Naive thymus-derived CD8-positive, alpha-beta T cell (primary cell): ENCODE measurements at places on chromosomes 11 and 22. TPM values are rescaled to one million over a fixed set of nuclear protein-coding genes. Genes with fewer than 3 reads are reported as not detected.

GRCh38 chr22:41078931-41079330 lies 13.5 kb upstream of the EP300 start:
- DNase-seq, result no peak

Gene KRTAP5-2
- not detected for total RNA-seq

DNA sequence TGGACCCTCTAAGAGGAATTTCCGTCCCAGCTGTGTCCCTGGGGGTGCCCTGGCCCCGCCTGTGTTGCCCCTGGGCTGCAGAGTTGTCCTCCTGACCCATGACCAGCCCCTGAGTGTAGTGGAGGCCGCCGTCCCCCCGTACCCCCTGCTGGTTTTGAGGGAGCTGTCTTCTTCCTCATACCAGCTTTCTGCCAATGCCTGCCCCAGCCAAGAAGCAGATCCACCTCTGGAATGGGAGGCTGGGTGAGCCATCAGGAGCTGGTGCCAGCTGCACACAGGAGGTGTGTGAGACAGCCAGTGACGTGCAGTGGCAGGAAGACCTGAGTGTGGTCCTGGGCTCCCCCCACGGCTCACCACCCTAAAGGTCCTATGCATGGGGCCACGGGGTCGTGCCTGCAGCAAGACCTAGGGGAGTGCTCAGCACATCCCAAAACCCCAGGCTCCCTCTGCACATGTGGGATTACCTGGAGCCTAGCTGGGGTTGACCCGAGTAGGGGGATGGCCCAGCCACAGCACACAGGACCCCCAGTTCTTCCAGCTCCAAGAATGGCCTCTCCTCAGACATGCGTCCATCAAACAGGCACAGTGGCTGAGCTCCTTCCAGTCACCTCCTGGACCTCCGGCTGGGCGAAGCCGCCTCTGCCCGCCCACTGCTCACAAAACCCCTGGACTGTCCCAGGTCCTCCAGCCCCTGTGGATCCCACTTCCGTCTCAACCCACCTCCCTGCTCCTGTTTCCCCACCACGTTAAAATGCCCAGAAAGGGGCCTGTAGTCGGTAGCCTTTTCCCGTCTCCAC lies 647.6 kb downstream of the BRD1 start:
- DNase-seq, result no peak

DNA sequence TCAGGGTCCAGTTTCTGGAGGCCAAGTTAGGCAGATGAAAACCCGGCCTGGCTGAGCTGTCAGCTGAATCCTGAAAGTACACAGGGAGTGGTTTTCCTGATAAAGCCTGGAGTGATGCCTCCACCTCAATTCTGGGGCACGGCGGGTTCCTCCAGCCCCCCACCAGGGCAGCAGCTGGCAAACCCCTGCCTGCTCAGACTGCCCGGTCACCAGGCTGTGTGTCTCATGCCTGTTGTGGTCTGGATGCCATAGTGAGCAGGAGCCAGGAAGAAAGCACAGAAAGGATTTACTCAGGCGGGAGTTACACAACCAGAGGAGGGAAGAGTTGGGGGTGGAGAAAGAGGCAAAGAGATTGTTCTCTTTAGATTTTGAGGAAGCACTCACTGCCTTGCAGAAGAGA lies 119.9 kb upstream of the RASSF10 start:
- no peak for DNase-seq

Gene EIF3L
- total RNA-seq, result 544 TPM

DNA sequence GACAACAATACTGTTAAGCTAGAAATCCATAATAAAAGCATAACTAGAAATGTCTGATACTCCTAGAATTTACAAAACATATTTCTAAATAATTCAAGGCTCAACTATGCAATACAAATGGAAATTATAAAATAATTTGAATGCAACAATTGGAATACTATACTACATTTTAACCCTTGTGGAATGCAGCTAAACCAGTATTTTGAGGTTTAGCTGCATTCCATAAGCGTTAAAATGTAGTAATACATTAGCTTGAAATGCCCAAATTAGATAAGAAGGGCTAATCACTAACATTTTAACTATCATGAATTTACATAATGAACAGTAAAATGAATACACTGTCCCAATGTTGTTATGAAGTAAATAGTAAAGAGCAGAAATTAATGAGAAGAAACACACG lies 617.2 kb upstream of the CHORDC1 start:
- no peak for DNase-seq

- no peak for DNase-seq
Observed at GRCh38 chr22:38715176-38715764, 9.5 kb downstream of the GTPBP1 start.

Gene APOL6
- total RNA-seq, result 40.5 TPM

GRCh38 chr22:23002612-23003180 lies 67.6 kb upstream of the GNAZ start:
- no peak for DNase-seq

DNA sequence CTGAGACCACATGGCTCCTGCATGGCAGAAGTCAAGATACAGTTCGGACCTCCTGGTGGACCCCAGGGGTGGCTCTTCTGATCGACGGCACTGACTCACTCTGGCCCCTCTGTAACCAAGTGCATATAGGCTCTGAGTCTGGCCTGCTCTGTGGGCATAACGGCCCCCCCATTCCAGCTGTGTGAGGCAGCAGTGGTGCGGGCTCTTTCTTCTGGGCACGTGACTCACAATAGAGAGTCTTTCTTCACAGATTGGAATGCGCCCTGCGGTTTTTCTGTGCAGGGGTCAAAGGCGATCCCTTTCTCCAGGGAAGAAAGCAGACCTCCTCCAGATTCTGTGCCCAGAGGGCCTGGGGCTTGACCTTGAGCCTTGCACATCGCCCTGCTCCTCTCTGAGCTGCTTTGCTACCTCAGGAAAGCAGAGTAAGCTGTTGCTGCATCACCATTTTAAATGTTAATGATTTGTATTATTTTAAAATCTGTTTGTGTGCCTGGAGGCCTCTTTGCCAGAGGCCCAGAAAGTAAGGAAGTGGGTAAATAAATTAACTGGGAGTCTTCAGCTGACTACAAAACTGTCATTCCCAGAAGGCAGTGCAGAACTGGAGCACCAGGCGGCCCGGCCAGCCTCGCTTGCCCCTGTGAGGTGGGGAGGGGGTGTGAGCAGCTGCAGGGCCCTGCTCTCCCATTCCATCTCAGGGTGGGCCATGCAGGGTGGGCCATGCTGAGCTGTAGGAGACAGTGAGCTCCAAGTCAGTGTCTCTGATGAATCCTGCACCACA lies 199.0 kb downstream of the GRIK4 start:
- DNase-seq, result no peak

- no peak for DNase-seq
Observed at GRCh38 chr22:37971475-37972434, 12.6 kb downstream of the SOX10 start.

GRCh38 chr11:7057641-7058040 lies 31.2 kb upstream of the RBMXL2 start:
- DNase-seq, result no peak

- DNase-seq, result no peak
Observed at GRCh38 chr11:15849257-15849656, 507.1 kb downstream of the SOX6 start.

Gene OR8D4
- not detected for total RNA-seq

DNA sequence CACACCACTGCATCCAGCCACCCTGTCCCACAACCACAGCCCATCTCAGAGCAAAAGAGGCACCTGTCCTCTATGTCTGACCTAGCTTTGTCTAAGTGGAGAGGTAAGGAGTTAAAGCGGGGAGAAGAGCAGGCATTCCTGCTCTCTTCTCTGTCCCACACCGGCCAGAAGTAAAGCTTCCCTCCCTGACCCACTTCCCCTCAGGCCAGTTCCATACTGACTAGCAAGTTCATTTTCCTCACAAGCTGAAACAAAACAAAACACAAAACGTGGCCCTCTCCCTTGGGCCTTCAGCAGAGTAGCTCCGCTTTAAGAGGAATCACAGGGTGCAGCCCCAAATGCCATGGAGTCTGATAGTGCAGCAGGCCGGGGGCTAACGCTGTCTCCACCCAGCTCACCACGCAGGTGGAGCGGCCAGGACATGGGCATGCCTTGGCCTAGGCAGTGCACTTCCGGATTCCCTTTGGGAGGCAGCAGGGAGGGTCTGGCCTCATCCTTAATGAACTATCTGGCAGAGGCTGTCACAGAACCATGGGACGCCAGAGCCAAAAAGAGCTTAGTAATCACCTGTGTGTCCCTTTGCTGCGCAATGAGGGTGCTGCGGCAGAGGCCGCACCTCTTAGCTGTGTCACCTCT lies 34.0 kb downstream of the FLI1 start:
- no peak for DNase-seq

DNA sequence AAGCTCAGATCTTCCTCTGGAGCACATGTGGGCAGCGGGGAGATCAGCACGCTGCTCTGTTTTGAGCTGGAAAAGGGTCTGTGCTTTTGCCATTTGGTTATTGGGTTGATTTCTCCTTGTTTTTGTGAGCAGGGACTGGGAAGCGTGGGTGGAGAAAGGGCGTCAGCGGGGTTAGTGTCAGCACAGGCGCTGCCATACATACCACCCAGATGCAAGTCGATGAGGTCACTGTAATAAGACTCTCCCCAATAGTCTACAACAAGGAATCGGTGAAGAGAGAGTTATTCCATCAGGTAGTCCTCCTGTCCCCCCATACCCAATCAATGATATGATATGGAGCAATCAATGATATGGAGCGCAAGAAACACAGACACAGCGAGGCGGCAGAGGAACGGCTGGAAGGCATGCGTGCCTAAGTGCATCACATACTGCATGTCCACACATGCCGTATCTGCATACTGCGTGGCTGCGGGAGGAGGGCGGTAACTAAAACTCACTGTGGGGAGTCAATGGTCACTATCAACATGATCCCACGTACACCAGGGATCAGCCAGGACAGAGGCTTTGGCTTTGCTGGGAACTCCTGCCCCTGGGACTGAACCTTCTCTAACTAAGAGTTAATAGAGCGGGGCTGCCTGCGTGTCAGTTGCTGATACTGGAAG lies 29.5 kb upstream of the BID start:
- DNase-seq, result no peak

- no peak for DNase-seq
Observed at GRCh38 chr11:113847580-113847979, 27.8 kb downstream of the USP28 start.

- no peak for DNase-seq
Observed at GRCh38 chr11:17388609-17389210, at the start of gene KCNJ11. TSS of gene KCNJ11 (minus strand) at chr11:17388659. CDS start at chr11:17388091, 568 bp downstream.

Gene MFRP
- not detected for total RNA-seq

DNA sequence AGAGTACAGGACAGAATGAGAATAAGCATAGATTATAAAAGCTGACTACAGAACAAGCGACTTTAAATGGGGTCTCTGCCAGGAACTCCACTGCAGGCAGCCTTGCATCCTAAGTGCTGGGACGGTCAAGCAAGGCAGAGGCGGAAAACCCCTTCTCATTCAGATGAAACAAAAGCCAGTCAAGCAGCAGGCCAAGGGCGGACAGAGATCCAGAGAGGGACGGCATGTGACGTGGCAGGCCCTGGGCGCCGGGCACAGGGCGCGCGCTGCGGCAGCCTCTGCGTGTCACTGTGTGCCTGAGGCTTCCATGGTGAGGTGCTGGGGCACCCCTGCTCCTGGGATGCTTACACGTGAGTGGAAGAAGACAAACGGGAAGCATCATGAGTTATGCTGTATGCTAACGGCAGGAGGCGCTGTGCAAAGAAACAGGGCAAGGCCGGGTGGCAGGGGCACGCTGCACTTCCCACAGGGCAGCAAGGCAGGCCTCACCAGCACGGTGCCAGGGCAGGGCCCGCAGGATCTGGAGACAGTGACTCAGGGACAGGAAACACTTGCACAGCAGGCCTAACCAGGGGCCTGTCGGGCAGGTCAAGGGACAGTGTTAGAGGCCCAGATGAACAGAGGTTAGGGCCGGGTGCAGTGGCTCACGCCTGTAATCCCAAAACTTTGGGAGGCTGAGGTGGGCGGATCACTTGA lies 6.2 kb downstream of the TOLLIP start:
- no peak for DNase-seq

- no peak for DNase-seq
Observed at GRCh38 chr22:45911601-45912271, 65.2 kb downstream of the WNT7B start.

- no peak for DNase-seq
Observed at GRCh38 chr11:1175461-1176223, 17.9 kb downstream of the MUC5AC start.

Gene GP1BB
- not detected for total RNA-seq

GRCh38 chr22:35126993-35127392 lies 61.0 kb downstream of the ISX start:
- no peak for DNase-seq

DNA sequence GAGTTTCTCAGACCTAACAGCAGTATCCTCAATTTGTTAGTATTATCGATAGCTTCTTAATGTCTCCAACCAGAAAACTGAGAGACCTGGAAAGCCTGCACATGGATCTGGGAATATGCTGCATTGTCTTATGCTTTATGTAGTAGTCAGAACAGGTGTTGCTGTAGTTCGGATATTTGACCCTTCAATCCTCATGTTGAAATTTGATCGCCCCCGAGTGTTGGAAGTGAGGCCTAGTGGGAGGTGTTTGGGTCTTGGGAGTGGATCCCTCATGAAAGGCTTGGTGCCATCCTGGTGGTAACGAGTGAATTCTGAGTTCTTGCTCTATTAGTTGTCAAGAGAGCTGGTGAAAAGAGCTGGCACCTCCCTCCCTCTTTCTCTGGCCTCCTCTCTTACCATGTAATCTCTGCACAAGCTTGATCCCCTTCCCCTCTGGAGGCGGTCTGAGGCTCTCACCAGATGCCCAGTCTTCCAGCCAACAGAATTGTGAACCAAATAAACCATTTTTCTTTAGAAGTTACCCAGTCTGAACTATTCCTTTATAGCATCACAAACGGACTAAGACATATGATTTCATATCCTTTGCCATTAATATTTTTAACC lies 227.1 kb downstream of the DDX10 start:
- DNase-seq, result no peak

DNA sequence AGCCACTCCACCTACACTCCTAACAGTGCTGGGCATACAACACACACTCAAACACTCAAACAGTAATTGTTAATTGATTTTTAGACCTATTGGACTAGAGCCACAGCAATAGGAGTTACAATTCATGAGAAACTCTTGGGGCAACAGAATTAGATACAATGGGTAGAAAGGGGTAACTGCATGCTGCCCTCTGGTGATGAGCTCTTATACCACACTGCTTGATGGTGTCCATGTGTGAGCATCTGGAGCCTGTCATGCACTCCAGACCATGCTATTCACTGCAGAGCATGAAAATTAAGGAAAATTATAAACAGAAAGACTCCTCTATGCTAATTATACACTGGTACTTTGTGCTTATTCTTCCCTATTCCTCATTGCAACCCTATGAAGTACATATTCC lies 975.5 kb upstream of the CCDC90B start:
- DNase-seq, result no peak

GRCh38 chr22:47233316-47234243 lies 471.1 kb downstream of the TBC1D22A start:
- DNase-seq, result no peak

- DNase-seq, result no peak
Observed at GRCh38 chr22:45376703-45377102, 36.7 kb downstream of the SMC1B start.

Gene GLYATL2
- not detected for total RNA-seq

GRCh38 chr22:23603266-23603665 lies 23.2 kb upstream of the IGLL1 start:
- no peak for DNase-seq

DNA sequence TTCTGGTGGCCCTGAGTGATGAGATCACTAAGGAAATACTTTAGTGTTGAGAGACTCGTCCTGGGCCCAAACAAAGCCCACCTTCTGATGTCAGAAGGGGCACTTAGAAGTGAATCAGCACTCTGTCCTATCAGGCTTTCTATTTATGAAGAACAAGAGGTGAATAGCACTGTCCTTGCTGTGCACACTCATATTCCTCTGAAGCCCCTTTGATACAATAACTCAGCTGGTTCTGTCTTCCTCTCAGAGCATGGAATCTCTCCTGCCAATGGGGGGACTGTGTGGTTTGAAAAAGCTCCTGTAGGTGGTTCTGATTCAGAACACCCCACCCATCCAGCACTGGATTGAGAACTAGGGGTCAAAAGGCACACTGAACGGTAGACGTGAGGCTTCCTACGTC lies 348.1 kb downstream of the ETS1 start:
- no peak for DNase-seq
